ENCODE measurements at places on chromosomes 6 and 20.
A peak's percentile ranks its signal among the peaks of the same experiment; 100 is the strongest.

DNA sequence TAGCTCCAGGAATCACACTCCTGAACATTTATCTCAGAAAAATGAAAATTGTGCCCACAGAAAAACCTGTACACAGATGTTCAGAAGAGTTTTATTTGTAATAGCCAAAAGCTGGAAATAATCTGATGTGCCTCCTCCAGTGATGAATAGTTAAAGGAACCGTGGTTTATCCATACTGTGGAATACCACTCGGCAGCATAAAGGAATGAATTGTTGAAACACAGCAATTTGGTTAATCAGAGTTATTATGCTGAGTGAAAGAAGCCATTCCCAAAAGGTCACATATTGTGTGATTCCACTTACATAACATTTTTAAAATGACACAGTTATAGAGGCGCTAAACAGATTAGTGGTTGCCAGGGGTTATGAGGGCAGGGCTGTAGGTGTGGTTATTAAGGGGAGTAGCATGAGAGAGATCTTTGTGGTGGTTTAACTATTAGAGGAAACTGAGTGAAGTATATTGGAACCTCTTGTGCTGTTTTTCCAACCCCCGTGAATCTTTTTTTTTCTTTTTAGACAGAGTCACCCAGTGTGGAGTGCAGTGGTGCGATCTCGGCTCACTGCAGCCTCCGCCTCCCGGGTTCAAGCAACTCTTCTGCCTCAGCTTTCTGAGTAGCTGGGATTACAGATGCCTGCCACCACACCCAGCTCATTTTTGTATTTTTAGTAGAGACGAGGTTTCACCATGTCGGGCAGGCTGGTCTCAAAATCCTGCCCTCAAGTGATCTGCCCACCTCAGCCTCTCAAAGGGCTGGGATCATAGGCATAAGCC, 26.2 kb downstream of the PSMF1 start:
- DNase-seq: no peak

- no peak for DNase-seq
These were observed 143.6 kb upstream of the DST start for GRCh38 chr6:56786256-56786655.

DNA sequence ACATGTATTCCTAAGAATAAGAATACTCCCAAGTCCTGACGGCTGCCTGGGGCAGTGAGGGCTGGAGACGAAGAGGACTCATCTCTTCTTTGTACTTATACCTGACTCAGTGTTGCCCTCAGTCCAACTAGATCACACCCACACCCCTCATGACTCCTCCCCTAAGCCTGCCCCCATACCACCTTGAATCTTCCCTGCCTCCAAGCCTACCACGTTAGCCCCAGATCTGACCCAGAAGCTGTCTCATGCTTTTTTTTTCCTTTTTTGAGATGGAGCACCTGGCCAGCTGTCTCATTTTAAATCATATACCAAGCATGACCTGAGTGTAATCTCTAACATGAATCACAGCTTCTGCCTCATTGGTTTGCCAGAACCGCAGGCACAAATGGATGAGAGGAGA, 45.2 kb downstream of the MUC22 start:
- DNase-seq: no peak

GRCh38 chr6:109239160-109239559, 143.1 kb downstream of the CD164 start:
- no peak for DNase-seq

DNA sequence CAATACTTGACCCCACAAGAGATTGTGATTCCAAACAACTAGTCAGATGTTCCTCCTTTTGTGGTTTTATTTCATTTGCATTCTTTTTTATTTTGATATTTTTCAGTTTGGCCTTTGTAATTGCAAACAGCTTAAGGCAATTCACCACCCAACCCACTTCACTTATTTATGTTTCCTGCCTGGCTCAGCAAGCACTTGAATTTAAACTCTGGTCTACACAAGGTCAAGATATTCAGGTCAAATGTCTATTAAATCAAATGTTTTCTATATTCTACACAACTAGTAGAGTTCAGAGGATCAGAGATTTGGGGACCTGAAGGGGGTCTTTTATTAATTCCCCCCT, 100.1 kb downstream of the SGK1 start:
- DNase-seq: no peak

GRCh38 chr20:346640-347316, at the start of gene NRSN2:
Gene NRSN2, plus strand, starts transcription at chr20:347111. Its CDS starts 2,533 bp downstream, at chr20:349644.
- peak; percentile 89 for DNase-seq

DNA sequence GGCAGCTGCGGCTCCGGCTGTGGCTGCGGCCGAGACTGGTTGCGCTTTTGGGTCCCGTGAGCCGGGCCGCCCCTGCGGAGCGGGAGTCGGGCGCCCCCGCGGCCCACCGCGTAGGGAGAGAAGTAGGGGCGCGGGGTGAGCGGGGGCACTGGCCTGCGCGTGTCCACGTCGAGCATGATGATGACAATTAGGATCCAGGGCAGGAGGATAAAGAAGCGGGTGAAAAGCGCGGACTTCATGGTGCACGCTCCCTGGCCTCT, 739 bp downstream of the B3GAT2 start:
- no peak for DNase-seq

- peak; percentile 75 for DNase-seq
These were observed 99.9 kb upstream of the PMEPA1 start for GRCh38 chr20:57809661-57810172.
